ENCODE measurements at places on chromosomes 13 and 19.

- DNase-seq = no peak
Observed at GRCh38 chr19:4987256-4987655, 18.3 kb downstream of the KDM4B start.

DNA sequence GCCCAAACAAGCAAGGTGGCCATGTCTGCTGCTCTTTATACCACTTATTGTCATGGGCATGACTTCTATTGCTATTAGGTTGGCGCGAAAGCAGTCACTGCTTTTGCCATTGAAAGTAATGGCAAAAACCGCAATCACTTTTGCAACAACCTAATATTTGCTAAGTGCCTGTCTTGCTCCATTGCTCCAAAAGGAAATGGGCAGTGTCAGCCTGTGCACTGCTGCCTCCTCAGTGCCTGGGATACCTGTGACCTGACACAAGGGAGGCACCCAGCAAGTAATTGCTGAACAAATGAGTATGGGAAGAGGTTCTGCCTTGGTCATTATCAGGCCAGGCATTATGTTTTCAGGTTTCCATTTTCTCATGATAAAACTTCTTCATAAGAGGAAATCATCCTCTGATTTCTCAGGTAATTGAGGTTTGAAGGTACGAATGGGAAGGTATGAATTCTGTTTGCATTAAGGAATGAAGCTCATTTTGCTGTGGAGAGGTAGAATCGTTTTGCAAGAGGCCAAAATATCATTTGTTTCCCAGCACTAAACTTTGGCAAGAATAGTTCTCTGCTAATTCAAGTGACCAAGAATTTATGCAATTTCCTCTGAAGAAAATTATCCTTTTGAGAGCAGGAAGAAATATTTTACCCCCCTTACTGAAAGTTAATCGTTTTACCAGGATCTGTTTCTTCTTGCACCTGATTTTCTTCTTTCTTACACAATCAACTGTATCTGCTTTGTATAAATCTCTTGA lies 128.4 kb upstream of the SPRY2 start:
- DNase-seq = no peak

GRCh38 chr13:46994492-46994891 lies 97.6 kb upstream of the HTR2A start:
- no peak for DNase-seq

GRCh38 chr19:52638601-52639000 lies 446 bp upstream of the ZNF83 start:
- DNase-seq = no peak

DNA sequence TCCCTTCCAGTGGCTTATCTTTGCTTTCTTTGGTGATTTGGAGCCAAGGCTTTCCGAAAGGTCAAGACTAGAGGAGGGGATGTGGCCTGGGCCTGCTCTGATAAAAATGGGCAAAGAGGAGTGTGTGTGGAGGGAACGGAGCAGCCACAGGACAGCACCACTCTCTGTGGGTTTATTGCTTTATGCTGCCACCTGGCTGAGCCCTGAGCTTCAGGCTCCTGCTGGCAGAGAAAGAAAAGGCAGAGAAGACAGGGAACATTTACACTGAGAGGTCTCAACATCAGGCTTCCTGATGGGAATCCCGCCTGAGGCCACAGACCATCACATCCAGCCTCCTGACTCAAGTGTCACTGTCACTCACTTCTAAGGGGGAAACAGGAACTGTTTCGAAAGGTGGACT lies 9.2 kb upstream of the GSX1 start:
- DNase-seq = no peak

DNA sequence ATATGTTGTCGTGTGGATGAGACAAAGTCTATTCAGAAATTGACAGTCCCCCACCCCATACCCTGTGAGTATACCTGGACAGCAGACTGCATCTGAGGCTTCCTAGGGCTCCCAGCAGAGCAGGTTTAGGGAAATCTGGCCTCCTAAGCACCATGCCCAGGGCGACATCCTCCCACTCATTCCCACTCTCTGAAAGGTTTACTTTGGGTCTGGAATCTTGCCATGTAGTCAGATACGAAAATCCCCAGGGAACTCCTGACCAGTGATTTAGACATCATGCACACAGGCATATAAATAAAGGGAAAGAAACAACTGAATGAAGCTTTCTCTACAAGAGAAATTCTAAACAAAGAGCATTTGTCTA lies 717 bp upstream of the NALCN start:
- DNase-seq = no peak

DNA sequence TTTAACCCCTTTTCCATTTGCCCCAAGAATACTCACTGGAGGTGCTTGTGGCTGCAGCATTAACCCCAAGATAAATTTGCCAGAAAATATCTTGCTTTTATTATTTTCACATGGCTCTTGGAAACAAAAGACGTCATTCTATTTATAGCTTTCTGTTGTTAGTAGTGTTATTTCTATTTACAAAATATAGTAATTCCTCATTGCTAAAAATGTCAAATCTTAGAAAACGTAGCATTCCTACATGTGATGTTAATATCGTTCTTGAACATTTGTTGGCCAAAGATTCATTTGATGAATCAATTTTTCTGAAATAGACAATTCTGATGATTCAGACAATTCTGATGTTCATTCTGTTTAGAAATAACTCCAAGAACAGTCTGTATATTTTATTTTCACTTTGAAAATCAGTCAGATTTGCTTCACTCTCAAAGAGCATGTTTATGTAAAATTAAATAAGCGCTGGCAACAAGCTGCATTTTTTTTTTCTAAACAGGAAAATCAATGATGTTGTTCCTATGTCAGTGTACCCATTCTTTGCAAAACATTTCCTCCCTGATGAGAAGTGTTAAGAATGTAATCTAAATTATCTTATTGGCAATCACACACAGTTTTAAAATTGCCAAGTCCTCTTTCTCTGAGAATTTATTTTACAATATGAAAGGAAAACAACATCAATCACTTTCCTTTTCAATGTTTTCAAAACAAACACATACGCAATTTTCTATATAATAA lies 334.0 kb downstream of the KCTD12 start:
- DNase-seq = no peak

GRCh38 chr13:45737571-45738017 lies 35.5 kb downstream of the CBY2 start:
- no peak for DNase-seq

DNA sequence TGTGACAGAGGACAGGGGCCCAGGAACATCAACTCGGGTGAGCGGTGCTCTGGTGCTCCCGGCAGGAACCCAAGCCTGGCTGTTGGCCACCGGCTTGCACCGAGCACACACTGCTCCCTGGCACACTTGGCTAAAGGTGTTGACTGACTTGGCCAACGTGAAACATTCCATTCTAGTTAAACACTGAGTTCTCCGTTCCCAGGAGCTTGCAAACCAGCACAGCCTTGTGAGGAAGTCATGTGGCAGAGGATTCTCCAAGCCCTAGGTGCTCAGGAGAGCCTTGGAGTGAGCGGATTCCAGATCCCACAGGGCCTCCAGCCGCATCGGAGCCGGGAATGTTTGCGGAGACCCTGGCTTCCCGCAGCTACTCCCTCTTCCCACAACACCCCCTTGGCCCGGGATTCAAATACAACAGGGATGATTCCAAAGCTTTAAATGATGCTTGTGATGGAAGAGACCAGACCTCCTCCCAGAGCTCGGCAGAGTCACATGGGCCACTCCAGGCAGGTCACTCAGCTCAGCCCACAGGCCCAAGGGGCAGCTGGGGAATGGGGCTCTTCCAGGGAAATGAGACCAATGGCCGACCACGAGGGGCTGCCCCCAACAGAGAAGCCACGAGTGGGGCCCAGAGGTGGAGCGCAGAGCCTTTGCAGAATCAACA lies 2.9 kb downstream of the C13orf46 start:
- no peak for DNase-seq

DNA sequence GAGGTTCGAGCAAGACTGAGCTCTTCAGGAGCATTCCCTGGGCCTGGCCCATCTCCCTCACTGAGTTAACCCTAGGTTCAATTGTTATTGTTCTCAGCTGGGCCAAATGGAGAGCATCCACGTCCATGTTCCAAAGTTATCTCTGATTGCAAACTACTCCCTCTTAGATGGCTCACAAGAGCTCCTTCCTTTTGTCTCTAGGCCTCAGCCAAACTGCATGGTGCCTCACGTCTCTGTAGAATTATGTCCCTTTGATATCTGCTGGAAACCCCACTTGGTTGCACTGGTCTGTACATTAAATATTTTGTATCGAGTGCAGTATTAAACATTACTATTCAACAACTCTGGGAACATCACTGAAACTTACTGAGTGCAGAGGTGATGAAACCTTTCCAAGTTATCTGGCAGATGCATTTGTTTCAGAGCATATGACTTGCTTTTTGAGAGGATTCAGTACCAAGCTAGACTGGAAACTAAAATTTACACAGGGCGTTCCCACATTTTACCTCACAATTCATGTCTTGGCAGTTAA lies 38.1 kb downstream of the DOCK9 start:
- no peak for DNase-seq

DNA sequence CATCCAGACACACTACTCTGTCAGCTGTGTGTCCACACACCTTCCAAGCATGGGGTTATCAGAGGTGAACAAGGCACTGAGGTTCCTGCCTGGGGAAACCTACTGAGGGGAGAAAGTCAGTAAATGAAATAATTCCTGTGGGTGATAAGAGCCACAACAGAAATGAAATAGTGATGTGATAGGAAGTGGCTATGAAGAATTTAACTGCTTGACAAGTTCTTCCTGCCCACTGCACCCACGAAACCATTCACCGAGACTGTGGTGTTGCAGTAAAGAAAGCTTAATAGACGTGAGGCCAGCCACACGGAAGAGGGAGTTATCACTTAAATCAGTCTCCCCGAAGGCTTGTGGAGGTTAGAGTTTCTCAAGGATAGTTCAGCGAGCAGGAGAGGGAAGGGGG lies 353.1 kb downstream of the UQCRFS1 start:
- no peak for DNase-seq

- no peak for DNase-seq
Observed at GRCh38 chr13:99391781-99392469, 84.7 kb upstream of the GPR183 start.

DNA sequence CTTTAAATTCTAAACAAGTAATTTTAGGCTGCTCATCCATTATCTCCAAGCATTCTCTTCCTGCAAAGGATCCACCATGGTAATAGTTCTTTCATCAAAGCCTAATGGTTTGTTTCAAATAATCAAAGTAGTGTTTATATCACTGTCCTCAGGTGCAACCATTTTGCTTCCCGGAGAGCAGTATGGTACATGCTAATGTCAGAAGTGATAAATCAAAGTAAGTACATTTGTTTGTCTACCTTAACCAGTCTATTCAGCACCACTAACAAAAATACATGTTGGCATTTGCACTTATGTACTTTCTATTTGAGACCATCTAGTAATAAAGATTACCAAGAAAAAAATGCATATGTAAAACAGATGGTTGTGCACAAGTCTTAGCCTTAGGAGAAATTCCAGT lies 37.5 kb downstream of the DACH1 start:
- no peak for DNase-seq

DNA sequence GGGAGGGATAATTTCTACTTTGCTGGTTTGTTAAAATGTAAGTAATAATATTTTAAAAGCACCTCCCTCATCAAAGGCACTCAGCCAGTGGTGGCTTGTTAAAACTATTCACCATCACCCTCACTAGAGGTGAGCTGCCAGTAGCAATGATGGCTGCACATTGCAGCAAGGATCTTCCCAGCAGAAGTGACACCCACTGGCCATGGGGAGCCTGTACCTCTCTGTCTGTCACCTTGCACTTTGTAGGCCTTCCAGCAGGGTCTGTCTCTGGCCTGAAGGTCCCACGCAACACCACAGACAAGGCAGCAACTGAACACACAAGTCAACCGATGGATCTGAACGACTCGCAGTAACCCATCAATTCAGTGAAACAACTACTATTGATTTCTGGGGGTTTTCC lies 47.3 kb upstream of the C13orf42 start:
- DNase-seq = no peak

- DNase-seq = peak; percentile 9
Observed at GRCh38 chr13:23703246-23703860, 133.1 kb downstream of the TNFRSF19 start.

- DNase-seq = no peak
Observed at GRCh38 chr19:4742723-4743646, 19.3 kb upstream of the DPP9 start.

DNA sequence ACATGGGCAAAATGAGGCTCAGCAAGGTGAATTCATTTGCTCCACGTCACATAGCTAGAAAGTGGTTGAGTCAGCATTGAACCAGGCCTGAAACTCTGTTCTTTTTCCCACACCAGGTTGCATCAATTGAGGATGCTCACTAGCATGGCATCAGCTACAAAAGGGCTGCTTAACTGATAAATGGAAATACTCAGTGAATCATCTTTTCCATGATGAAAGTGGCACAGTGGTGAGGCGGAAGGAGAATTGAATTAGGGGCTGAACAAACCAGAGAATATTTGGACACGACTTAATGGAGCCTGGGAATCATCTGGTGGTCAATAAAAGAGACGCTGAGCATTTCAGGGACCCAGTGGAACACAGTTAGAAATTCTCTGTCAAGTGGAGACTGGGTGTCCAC lies 320.1 kb upstream of the MAB21L1 start:
- DNase-seq = no peak

DNA sequence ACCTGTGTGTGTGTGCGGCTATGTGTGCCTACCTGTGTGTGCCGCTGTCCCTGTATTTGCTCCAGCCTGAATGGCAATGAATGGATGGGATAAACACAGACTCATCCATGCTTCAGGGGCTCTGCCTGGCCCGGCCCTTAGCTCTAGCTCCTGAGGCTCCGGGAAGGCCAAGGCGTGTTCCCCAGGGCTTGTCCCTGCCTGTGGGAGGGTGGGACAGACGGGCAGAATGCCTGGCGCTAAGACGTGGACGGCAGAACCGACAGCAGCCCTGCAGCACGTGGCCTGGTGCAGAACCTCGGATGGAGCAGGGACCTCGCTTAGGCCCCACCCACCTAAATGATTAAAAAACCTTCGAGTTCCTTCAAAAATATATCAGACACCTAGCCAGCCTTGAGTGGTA lies 57.8 kb upstream of the C13orf46 start:
- no peak for DNase-seq

DNA sequence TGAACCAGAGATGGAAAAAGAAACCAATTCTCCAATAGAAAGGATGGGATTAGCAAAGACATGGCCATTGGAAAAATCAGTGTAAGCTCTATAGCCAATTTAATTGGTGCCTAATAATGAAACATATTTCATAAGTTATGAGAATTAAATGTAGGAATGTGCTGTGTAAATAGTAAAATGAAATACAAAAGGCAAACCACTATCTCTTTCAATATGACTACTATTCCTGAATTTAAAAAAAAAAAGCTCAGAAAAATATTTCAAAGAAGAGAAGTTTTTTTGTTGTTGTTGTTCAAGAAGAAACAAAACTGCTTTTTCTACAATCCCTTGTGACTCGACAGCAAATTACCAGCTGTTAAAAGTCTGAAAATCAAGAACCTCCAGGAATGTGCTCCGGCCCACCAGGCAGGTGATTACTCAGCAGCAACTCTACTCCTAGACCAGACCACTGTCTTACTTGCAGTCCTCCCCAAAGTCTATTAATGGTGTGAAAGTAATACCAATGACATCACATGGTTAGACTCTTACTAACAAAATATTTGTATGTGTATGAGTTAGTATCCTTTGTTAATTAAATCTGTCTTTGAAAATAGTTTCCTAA lies 362.4 kb downstream of the KCTD12 start:
- DNase-seq = no peak

GRCh38 chr13:40644838-40645604 lies 21.4 kb downstream of the FOXO1 start:
- peak; percentile 38 for DNase-seq

All from inflammatory macrophage treated with lipopolysaccharide for 1 hour (primary cell).